ENCODE measurements at places on chromosomes 4 and X. TPM values are rescaled to one million over a fixed set of nuclear protein-coding genes. Genes with fewer than 3 reads are reported as not detected.

- no peak for DNase-seq
These were observed 998.8 kb downstream of the GLUD2 start for GRCh38 chrX:122046226-122046625.

DNA sequence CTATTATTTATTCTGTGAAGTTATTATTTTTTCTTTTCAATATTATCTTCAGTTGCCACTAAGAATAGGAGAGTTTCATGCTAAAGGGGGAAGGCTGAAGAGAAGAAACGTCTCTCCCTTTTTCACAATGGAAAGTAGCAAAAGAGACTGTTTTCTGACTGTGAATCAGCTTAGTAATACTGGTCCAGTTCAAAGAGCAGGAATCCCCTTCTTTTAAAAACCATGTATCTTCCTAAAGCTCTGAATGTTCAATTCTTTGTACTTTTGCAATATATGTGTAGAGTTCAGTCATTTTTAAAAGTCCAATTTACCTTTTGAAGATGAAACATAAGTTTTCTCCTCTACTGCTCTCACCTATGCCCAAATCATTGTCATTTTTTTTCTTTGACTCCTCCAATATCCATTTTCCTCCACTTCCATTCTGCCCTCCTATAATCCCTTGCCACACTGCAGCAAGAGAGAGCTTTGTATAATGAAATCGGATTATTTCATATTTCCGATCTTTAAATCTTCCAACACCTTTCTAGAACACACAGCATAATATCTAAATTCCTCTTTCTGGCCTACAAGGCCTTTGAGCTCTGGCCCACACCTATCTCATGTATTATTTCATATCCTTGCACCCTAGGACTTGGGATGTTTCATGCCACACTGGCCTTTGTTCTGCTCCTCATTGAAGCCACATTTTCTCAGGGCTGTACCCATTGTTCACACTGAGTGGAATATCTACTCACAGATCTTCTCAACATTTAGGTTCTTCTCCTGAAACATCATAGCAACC lies 195.3 kb downstream of the CAMK2D start:
- DNase-seq, result no peak

RELL1 gene
- 2.3 TPM for polyA plus RNA-seq

DNA sequence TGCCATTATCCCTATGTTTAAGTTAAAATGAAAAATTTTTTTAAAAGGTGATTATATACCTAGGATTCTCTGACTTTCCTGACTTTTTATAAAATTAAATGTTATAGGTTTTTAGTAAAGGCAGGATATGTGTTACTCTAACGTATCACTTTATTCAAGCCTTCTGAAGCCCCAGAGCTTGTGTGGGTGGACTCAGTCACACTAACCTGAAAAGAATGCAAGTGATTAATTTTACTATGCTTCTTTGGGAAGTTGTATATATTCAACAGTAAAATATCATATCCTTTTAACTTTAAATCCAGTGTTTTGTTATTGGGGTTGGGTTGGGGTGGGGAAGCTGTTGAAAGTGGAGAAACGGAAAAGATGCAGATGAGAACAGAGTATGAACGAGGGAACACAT lies 22.8 kb downstream of the PDLIM3 start:
- no peak for DNase-seq

CD38 gene
- 1.3 TPM for polyA plus RNA-seq

- no peak for DNase-seq
These were observed 172.9 kb upstream of the GLRA2 start for GRCh38 chrX:14356401-14356800.

- DNase-seq, result no peak
These were observed 8.0 kb upstream of the ART3 start for GRCh38 chr4:76066546-76066945.
